ENCODE measurements at places on chromosomes 6 and 20.

- DNase-seq: no peak
Measured at GRCh38 chr6:44156494-44157151, 2.0 kb upstream of the CAPN11 start.

DNA sequence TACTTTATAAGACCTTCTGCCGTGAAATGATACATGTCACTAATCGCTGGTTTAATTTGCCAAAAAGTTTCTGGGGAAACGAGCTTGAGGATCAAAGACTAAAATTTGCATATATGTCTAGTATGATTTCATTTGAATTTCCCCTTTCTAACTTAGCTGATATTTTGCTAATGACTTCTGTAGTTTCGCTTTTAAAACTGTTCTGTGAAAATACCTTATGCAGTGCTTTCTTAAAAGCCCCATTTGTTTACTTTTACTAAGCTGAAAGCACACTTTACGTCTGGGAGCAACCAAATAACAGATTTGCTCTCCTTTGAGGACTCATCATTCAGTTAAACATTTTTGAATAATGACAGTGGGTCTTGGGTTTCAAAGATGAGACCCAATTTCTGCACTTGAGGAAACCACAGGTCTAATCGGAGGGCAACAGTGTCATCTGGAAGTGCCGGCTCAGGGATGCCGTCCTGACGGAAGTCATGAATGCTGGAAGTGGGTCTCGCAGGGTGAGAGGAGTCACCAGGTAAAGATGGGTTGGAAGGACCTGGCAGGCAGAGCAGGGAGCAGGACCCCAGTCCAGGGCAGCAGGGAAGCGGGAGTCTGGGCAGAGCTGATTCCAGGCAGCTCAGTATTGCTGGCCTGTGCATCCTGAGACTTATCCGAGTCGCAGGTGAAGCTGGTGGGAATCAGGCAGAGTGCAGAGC is 33.2 kb downstream of the PLEKHG1 start:
- no peak for DNase-seq

DNA sequence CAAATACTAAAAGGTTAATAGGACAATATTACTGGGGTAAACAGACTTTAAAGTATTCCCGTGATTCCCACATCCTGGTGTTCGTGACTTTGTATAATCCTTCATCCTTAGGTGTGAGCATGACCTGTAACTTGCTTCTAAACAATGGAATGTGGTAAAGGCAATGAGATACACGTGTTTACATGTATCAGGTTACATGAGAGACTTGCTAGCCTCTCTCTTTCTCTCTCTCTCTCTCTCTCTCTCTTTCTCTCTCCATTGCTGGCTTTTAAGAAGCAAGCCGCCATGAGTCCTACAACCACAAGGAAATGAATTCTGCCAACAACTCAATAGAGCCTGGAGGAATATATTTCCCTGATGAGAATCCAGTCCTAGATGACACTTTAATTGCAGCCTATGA is 83.9 kb upstream of the LGSN start:
- no peak for DNase-seq

- DNase-seq: no peak
Measured at GRCh38 chr20:23039885-23040508, 4.9 kb downstream of the SSTR4 start.
